ENCODE measurements at places on chromosomes 3 and 15.

GRCh38 chr3:60076331-60076730, 1026.5 kb upstream of the CFAP20DC start:
- no peak for DNase-seq

DNA sequence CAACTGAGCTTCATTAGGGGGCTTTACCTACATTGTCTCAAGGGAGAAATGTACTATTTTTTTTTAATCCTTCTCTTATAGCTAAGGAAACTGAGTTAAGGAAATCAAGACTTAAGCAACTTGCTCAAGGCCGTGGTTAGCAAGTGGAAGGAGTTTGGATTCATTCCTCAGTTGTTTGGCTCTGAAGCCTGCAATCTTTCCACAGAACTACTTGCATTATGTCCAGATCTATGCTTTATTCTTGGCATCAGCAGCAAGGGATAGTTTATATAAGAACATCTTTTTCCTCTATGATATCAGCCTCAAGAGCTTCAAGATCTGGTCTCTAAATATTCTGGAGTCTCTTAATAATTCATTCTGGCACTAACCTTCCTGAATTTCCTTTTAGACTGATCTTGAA, 182.4 kb downstream of the SV2B start:
- no peak for DNase-seq

GRCh38 chr3:195207731-195208130, 63.2 kb downstream of the XXYLT1 start:
- no peak for DNase-seq

GRCh38 chr3:1235526-1236120, 142.8 kb downstream of the CNTN6 start:
- DNase-seq = no peak

GRCh38 chr3:17290894-17291293, 406.1 kb downstream of the PLCL2 start:
- DNase-seq = no peak

DNA sequence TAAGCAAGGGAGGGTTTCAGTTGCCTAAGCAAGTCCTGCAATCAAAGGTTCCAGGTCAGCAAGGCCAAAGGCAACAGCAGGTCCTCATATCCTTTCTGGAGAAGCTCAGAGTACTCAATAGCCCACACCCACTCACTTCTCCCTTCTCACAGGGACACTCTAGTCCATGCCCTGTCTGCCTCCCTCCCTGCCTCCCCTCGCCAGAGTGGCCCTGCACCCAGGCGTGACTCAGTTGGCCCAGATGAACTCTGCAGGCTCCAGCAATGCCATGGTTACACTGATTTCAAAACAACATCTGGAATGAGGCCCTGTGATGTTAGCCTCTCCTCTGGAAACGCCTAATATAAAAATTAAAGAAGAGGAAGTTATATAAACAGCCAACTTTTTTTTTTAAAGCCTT, 32.9 kb downstream of the IL16 start:
- DNase-seq = no peak

DNA sequence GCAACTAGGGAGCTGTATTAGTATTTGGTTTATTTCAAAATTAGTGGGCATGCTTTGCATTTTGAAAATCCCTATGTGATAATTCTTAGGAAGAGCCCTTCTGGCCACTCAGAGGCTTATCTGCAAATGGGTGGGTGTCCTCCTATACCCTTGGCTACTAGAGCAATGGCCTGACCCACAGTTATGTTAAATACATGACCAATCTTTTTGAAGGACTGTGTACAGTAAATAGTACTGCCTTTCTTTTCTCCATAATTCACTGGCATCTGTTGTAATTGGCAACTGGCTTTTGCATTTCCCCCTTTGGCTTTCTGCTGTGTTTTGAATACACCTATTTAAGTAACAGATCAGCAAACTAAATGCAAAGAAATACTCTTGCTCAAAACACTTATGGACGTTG, 175.4 kb downstream of the ANXA2 start:
- DNase-seq = no peak

- no peak for DNase-seq
Observed at GRCh38 chr3:13285007-13285567, 135.0 kb downstream of the NUP210 start.

- no peak for DNase-seq
Observed at GRCh38 chr3:192365571-192365970, 361.8 kb downstream of the FGF12 start.

DNA sequence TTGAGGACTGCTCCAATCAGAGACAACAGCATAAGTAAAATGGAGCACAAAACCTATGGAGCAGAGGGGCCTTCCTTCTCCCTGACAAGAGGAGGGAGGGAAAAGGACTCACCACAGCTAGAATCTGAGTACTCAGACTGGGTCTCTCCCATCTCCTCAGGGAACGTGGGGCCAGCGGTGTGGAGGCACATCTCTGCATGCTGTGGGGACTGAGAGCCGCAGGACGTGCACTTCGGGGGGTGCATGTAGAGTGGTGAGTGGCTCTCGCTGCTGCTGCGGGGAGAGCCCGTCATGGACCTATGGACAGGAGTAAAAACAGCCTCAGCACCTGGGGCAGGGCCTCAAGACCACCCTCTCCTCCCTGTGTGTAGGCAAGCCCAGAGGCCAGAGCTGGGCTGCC, 17.0 kb downstream of the BCL6 start:
- no peak for DNase-seq

GRCh38 chr3:168088106-168088720, 7.5 kb downstream of the GOLIM4 start:
- DNase-seq = no peak

GRCh38 chr3:119891944-119892721, 110.2 kb downstream of the NR1I2 start:
- peak; percentile 12 for DNase-seq

GRCh38 chr3:5787861-5788488, 600.5 kb downstream of the EDEM1 start:
- DNase-seq = no peak

- no peak for DNase-seq
Observed at GRCh38 chr3:71511037-71511436, 72.5 kb downstream of the FOXP1 start.

DNA sequence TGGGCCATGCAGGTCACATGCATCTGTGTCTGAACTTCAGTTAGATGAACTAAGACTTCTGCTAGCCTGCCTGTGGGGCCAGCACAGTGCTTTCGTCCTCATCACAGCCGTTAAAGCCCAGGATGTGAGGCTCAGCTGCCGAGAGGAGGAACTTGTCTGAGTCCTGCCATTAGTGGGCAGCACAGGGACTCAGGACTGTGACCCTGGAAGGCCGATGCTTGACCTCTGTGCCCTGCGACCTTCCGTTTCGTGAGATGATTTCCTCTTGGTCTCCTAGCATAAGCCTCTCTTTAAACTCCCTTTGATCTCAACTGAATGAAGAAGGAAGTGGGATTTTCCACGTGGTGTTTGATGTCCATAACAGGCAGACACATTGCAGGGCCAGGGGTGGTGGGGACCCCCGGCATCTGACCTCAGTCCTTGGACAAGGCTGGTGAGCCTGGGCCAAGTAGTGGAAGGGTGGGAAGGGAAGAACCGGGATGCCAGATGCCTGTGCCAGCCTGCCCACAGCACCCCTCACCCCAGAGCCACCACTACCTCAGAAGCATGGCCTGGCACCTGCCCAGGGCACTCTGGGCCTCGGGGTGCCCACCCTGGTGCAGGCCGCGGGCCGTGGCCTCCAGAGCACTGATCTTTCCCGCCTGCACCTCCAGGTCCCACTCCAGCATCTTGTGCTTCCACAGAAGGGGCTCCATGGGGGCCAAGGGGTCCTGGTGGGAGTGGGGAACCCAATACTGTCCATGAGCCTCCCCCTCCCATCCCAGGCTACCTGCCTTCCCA, 21.6 kb downstream of the PLA2G4B start:
- DNase-seq = no peak

- DNase-seq = no peak
Observed at GRCh38 chr3:141933421-141934300, 57.2 kb downstream of the ATP1B3 start.
